Daoy (cell line): ENCODE measurements at places on chromosomes 2 and 18.

GRCh38 chr18:58104096-58104495, 60.1 kb downstream of the NEDD4L start:
- no peak for DNase-seq

- DNase-seq = no peak
These were observed 62.1 kb downstream of the EMILIN2 start for GRCh38 chr18:2908946-2909335.

DNA sequence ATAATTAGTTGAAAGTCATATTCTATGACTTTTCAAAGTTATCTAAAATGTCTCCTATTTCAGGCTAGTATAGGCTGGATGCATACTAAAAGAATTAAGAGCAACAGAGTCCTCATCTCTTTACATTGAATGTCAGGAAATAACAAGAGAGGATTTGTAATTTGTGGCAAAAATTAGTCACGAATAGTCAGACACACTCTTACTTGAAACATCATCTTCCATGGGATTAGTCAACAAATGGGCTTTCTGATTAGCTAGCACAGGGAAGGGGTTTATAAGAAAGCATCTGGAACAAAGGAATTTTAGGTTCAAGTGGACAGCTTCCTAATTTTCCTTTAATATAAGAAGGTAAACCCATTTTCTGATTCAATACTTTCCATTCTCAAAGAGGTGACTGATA, 330.3 kb upstream of the MEX3C start:
- no peak for DNase-seq

GRCh38 chr2:84849271-84849952, 31.5 kb downstream of the TRABD2A start:
- DNase-seq = peak; percentile 66

GRCh38 chr2:97998431-97999005, 2.8 kb upstream of the TMEM131 start:
- no peak for DNase-seq

DNA sequence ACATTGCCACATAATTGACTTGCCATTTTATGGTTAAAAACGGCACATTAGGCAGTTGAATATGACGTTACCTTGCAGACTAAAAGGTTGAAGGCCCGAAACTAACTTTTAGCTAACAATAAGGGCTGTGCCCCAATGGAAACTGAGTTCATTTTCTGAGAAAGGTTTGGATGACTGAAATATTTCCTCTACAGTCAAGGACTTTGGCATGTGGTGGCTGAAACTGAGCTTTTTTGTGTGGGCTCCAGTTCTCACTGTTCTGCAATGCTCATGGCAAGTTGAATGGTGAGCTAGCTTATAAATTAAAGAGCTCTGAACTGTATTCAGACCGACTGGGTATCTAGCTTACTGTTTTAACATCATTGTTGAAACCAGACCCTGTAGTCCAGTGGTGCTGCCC, 23.8 kb upstream of the TXNDC2 start:
- DNase-seq = no peak

DNA sequence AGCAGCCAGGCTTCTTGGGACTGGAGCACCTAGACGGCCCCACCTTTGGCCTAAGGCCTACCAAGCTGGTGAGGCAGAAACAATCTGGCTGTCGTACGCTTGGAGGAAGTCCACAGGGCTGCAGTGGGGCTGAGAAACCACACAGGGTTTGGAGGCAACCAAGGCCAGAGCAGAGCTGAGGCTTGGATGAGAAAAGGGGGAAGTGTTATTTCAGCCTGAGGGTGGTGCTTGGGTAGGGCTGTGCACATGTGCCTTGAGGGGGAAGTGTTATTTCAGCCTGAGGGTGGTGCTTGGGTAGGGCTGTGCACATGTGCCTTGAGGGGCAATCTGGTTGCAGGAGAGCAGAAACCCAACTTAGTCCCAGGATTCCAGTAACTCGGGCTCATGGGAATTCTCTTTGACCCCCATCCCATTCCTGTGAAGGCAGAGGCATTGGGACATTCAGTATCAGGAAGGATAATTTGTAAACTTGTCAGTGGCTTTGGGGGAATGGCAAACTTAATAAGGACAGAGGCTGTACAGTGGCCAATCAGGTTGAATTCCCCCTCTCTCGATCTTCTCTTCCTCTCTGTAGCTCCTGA, 971 bp upstream of the FBXO41 start:
- DNase-seq = no peak

DNA sequence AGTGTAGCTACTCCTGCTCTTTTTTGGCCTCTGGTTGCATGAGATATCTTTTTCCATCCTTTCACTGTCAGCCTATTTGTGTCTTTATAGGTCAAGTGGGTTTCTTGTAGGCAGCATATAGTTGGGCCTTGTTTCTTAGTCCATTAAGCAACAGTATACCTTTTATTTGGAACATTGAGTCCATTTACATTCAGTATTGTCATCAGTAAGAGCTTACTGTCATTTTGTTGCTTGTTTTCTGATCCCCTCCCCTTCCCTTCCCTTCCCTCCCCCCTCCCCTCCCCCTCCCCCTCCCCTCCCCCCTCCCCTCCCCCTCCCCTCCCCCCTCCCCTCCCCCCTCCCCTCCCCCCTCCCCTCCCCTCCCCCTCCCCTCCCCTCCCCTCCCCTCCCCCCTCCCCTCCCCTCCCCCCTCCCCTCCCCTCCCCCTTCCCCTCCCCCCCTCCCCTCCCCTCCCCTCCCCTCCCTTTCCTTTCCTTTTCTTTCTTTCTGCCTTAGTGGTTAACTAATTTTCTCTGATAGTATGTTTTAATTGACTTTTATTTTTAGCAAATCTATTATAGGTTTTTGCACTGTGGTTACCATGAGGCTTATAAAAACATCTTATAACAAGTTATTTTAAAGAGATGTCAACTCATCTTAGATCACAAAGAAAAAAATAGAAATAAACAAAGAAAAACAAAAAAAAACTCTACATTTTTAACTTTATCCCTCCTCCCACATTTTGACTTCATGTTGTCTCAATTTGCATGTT, 13.2 kb upstream of the DCDC2C start:
- no peak for DNase-seq

GRCh38 chr18:13437796-13438506, 219.4 kb downstream of the LDLRAD4 start:
- DNase-seq = no peak

DNA sequence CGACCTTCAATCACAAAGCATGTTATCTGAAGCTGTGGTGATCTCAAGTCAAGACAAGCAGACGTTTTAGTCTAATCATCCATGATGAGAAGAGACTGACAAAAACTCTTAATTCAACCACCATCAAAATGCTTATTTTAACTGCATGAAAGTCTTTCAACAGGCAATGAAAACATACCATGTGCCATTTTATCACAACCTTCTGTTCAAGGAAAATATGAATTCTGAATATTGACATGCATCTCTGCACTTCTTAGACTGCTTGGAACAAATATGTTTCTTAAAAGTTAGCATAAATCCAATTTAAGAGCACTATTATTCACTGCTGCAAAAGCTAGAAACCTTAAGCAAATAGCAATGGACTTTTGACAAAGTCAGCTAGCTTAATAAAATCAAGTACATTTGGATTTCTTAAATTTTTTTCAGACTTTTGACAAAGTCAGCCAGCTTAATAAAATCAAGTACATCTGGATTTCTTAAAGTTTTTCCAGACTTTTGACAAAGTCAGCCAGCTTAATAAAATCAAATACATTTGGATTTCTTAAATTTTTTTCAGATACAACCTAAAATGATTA, 70.9 kb downstream of the OLA1 start:
- DNase-seq = no peak

DNA sequence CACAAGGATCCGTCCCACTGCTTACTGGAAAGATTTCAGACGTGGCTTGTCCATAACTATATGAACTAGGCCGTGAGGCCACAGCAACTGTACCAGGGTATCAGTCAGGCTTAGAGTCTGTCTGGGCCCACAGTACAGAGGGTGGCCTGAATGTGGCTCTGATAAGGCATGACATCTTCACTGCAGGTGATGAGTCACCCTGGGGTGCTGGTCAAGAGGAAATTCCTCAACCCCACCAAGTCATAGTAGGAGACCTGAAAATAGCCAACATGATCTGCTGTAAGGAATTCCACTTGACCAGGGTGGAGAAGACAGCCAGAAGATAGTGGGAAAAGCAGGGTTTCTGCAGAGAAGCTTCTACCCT, 107.7 kb downstream of the INHBB start:
- DNase-seq = peak; percentile 28

DNA sequence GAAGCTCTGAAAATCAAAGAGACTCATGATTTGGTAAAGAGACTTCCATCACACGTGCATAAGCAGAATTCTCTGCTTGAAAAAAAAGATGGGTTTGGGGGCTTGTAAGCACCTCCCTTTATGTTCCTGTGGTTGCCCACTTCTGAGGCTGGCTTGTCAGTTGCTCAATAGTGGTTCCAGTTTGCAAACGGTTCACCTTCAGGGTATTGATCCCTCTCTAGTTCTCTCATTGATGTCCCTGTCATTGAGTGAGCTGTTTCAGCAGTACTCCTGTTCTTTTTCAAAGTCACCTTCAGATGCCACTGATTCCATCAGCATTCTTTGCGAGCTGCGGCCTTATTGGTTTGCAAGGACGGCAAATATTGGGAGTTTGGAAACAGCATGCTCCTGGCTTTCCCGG, 17.1 kb upstream of the YWHAQ start:
- DNase-seq = no peak

GRCh38 chr2:97743913-97744312, 30.5 kb downstream of the ZAP70 start:
- DNase-seq = peak; percentile 35

- DNase-seq = no peak
These were observed 10.5 kb upstream of the PIEZO2 start for GRCh38 chr18:11159844-11160243.

- peak; percentile 10 for DNase-seq
These were observed 45.7 kb downstream of the FAM210A start for GRCh38 chr18:13680612-13681011.

- DNase-seq = peak; percentile 27
These were observed 173.0 kb downstream of the CTIF start for GRCh38 chr18:48711651-48712486.

DNA sequence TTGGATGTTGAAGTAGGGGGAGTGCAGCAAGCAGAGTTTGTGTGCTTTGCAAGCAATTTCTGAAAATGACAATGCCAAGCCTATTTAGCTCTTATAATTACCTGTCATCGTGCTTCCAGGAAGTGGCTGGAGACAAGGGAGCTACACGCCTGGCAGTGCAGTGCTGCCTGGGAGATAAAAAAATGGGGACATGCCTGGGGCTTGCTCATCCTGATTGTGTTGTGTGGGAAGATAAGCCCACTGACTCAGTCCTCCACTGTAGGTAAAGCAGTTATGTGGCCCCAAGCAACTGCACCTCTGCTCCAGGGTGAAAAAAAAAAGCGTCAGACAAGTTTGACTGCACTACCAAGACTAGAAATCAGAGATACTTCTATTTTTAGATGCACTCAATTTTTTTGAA, 396.9 kb upstream of the NXPH2 start:
- DNase-seq = no peak
